ENCODE measurements at places on chromosomes 16 and 17. TPM values are rescaled to one million over a fixed set of nuclear protein-coding genes. Genes with fewer than 3 reads are reported as not detected.
A peak's percentile ranks its signal among the peaks of the same experiment; 100 is the strongest.

DNA sequence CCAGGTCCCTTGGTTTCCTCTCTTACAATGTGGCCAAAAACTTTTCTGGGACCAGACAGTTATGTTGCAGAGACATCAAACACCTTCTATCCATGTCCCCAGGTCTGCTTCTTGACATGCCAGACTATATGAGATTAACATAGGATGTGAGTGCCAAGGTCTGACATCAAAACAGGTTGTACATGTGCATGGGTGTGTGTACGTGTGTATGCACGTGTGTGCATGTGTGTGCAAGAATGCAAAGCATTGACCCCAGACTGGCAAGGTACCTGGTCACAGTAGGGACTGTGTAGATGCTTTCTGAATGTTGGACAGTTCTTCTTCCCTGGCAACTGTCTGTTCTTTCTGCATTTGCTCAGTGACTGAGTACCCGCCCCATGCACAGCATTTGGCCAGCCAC is 85.6 kb downstream of the NDE1 start:
- no peak for DNase-seq

Gene TERB1
- total RNA-seq = not detected

DNA sequence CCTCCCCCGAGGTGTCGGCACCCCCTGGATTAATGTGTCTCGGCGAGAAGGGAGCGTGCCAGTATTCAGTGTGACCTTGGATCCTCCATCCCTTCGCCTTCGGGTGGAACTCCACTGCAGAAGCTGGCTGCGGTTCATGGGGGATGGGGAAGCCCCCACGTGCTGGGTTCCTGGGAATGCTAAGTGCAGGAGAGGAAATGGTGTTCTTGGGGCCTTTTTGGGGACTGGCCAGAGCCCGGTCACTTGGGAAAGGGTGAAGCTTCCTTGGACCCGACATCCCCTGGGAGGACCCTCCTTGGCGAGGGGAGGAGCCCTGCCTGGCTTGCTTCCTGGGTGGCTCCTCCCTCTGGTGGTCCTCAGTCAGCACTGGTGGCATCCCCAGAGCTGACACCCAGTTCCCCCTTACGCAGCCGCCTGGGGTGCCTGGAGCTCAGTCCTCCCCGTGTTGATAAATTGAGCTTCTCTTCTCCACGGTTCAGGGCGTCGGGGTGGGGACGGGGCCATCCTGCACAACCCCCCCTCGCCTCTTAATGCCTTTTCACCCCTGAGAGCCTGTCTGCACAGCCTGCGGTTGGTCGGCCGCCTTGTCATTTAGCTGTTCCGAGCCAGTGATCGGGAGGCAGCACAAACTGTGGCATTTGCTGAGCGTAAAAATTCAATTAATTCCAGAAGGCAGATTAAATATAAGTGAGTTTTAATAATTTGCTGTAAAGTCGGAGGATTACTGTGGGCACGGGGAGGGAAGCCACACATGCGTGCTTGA is 30.7 kb upstream of the GSE1 start:
- DNase-seq = no peak

DNA sequence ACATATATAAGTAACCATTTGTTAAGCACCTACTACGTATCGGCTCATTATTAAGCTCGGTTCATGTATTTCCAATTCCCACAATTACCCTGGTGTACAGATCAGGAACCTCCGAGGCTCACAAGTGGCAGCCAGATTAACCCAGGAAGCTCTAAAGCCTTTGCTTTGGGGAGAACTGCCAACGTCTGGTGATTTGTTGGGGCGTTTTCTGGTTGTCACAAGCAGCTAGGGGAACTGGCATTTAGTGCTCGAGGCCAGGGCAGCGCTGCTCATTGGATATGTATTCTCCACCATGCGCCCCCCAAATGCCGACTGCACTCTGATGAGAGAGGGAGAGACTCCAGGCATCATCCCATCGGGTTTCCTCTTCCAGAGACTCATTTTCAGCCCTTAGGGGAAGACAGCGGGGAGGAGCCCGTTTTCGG is 541 bp downstream of the ZNF18 start:
- no peak for DNase-seq

DNA sequence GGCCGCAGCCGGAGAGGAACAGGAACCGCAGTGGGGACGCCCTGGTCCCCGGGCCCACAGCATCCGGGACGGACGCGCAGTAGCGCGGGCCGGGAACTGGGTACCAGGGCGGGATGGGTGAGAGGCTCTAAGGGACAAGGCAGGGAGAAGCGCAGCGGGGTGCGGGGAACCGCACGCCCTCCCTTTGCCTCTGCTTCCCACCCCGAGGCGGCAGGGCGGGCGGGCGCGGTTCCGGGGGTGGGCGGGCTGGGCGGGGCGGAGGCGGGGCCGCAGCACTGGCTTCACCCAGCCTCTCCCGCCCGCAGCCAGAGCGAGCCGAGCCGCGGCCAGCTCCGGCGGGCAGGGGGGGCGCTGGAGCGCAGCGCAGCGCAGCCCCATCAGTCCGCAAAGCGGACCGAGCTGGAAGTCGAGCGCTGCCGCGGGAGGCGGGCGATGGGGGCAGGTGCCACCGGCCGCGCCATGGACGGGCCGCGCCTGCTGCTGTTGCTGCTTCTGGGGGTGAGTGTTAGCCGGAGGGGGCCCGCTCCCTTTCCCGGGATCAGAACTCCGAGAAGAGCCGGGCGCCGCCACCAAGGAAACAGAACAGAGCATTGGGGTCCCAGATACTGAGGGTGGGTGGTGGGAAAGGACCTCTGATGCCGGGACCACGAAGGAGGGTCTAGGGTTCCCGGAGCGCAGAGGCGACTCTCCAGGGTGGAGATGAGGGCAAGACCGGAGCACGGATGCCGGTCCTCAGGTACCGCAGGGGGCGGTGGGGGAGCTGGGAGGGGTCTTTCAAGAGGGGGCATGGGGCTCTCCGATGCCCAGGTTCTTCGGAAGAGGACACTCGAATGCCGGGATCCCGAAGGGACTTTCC is at the start of gene NGFR:
NGFR (plus strand) TSS at position 308 of the 856 bp plus-strand sequence; CDS start at position 433, 125 bp downstream.
- peak; percentile 69 for DNase-seq

- DNase-seq = no peak
These were observed 484.9 kb downstream of the WWOX start for GRCh38 chr16:78584213-78584860.

- DNase-seq = no peak
These were observed 38.1 kb downstream of the RAI1 start for GRCh38 chr17:17719199-17719940.

Gene HSF5
- total RNA-seq = 4.2 TPM

- DNase-seq = no peak
These were observed 291.5 kb upstream of the AXIN2 start for GRCh38 chr17:65852911-65853310.

DNA sequence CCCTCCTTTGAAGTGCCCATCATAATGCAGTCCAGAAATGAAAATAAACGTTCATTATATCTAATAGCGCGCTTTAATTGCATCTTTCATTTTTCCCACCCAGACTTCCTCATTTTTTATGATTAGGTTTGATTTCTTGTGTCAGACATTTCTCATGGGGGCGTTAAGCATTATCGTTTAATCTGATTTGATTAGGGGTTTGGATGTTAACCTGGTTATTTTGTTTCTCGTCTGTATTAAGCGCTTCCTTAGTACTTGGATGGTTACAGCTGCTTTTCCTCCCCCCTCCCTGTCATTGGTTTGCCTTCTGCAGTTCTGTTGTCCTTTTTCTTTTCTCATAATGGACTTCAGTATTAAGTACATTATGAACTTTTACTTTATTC is 540 bp downstream of the MFSD11 start:
- no peak for DNase-seq

Gene MRPL27
- 72.1 TPM for total RNA-seq

DNA sequence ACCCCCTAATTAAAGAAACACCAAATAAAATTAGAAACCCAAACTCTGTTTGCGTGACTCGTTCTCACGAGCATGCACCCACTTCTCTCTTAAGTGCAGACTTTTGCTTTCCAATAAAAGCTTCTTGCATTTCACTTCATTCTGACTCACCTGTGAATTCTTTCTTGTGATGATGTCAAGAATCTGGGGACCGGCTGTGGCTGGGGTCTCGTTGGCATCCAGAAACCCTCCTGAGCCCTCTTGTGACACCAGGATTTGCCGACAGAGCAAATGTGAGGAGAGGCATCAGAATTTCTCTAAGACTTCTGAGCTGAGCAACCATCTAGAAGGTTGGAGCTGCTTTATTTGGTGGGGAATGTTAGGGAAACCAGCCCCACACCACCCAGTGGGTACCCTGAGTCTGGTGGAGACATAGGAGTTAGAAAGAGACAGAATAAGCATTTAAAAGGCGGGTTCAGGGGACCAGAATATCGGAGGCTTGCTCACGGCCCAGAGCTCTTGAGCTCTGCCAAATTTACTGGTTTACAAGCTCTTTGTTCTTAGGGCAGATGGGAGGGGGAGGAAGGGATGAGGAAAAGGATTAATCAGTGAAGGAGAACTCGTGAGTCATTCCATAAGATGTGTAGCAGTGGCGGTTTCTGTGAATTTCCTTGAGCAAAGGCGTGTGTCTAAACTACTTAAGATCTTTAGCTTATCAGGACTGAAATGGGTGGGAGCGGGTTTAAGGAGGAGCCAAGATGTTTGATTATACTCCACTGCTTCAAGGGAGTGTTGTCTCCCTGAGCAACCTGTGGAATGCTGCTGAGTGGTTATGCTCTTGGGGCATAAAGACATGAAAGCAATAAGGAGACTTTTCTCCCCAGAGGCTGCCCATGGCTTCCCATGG is 24.2 kb upstream of the TMC5 start:
- DNase-seq = no peak

Gene UTS2R
- total RNA-seq = not detected

DNA sequence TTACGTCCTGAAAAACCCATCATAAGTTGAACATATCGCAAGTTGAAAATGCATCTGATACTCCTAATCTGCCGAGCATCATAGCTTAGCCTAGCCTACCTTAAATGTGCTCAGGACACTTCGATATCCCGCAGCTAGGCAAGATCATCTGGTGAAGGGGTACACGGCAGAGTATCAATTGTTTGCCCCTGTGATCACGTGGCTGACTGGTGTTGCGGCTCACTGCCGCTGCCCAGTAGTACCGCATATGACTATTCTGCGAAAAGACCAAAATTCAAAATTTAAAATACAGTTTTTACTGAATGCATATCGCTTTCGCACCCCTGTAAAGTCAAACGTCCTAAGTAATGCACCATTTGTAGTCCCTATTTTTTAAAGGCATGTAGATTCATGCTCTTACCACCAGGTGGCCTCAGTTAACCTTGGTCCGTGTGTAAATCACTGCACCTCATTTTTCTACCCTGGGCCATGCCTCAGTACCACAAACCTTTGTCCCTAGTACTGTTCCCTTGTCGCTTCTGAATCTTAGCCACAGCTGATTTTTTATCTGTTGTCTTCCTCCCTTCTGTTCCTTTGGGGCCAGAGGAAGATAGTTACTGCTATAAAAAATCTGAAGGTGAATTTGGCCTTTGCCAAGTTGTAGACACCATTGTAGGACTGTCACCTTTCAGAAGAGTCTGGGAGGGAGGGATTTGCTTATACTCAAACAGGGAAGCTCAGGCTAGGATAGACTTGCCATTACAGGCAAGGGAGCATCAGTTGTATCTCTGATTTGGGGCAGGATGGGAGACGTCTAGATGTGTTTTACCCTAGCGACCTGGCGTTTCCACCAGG is 34.4 kb downstream of the WWP2 start:
- DNase-seq = no peak

Gene ST6GALNAC1
- total RNA-seq = not detected

DNA sequence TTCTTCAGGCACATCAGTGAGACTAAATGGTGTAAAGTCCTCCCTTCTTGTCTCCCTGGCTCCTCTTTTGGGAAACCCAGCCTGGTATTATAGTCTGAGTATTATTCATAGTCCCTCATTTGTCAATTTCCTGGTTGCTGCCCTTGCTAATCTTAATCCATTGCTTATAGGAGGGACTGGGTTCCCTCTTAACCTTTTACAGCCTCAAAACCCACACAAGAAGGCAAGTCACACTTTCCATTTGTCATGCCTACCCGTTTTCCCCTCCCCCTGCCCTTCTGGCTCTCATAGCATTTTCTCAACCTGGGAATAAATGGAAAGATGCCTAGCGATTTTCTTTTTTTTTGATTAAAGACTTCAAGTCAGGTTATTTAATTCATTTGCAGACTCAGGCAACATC is 124.8 kb downstream of the MAP2K6 start:
- peak; percentile 7 for DNase-seq

DNA sequence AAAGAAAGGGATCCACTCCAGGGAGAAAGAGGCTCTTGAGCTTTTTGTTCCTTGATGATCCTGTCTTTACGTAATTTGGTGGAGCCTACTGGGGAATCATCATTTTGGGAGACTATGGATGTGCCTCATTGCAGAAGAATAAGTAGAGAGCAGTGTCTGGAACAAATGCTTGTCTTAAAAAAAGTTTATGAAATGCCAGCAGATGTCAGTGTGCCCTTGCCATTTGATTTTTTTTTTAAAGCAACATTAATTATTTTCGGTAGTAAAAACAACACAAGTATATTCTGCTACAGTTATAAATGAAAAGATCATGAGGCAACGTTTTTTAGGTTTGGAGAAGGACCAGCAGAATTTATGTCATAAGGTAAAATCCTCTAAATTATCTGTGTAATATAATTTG is 934.8 kb upstream of the EEF2KMT start:
- no peak for DNase-seq

- DNase-seq = peak; percentile 26
These were observed 14.9 kb downstream of the ELAC2 start for GRCh38 chr17:13002761-13003453.

DNA sequence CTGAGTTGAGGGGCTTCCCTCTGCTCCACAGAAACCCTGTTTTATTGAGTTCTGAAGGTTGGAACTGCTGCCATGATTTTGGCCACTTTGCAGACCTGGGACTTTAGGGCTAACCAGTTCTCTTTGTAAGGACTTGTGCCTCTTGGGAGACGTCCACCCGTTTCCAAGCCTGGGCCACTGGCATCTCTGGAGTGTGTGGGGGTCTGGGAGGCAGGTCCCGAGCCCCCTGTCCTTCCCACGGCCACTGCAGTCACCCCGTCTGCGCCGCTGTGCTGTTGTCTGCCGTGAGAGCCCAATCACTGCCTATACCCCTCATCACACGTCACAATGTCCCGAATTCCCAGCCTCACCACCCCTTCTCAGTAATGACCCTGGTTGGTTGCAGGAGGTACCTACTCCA is 26.0 kb downstream of the STH start:
- no peak for DNase-seq

DNA sequence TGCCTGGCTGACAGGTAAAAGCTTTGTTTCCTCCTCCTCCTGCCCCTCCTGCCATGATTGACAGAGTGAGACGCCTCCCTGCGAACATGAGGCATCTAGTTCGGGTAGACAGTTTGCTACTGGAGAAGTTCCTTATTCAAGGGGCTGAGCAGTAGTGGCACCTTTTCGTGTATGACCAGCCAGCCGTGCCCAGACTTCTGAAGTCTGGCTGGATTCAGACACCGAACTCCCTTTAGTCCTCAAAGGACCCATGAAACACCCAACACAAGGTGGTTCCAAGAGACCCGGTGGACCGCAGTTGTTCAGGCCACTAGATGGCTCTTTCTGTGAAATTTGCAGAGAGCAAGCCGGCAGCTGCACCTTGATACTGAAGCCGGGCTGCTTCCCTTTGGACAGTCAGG is 192.8 kb downstream of the XYLT1 start:
- DNase-seq = no peak

Gene RAD51C
- total RNA-seq = 86.7 TPM

Gene TBC1D3G
- total RNA-seq = not detected

Gene PHOSPHO1
- total RNA-seq = not detected

Gene PITPNM3
- 0.49 TPM for total RNA-seq

Data from activated naive CD8-positive, alpha-beta T cell treated with anti-CD3 and anti-CD28 coated beads for 36 hours (primary cell).